ENCODE measurements at places on chromosomes 5 and 9.
A peak's percentile ranks its signal among the peaks of the same experiment; 100 is the strongest.

- H3K4me3 ChIP-seq, result no peak overlapping the region
- H3K36me3 ChIP-seq, result no peaks in the 10 kb centered on the region
- no peak overlapping the region for H3K27ac ChIP-seq
- H3K27me3 ChIP-seq, result no peaks in the 10 kb centered on the region
- no peak for DNase-seq
Measured at GRCh38 chr5:156124708-156125107, 202.3 kb upstream of the SGCD start.

DNA sequence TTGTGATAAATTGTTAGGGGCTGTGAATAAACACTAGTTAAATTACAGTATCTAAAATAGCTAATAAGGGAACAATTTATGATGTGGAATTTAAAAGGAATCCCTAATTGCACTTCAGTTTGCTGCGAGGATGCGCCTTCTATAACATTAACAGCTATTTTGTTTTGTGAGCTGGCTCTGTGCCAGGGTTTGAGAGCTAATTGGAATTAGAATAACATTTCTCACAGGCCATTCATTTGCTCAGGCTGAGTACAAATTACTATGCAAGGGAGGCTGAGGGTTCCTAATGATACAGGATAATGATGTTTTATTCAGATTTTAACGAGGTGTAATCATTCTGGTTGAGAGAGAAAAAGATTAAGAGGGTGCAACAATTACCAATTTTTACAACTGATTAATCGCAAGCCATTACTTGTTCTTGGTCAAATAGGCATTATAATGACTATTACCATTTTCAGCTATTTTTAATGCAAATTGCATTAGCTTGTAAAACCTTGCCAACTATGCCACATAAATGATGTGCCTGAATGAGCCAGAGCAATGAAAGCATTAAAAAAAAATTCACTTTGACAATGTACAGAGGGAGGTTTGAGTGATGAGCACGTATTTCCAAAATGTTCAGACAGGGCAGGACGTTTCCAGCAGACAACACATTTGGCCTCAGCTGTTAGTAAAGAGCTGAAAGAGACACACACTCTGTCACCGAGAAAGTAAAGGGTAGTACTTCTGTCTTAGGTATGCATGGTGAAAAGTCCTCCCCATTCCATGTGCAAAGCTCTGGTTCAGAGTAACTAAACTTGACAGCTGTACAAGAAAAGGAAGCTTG lies 576.5 kb downstream of the TLE1 start:
- H3K27ac ChIP-seq, result no peak overlapping the region
- no peaks in the 10 kb centered on the region for H3K27me3 ChIP-seq
- no peaks in the 10 kb centered on the region for H3K4me1 ChIP-seq

DNA sequence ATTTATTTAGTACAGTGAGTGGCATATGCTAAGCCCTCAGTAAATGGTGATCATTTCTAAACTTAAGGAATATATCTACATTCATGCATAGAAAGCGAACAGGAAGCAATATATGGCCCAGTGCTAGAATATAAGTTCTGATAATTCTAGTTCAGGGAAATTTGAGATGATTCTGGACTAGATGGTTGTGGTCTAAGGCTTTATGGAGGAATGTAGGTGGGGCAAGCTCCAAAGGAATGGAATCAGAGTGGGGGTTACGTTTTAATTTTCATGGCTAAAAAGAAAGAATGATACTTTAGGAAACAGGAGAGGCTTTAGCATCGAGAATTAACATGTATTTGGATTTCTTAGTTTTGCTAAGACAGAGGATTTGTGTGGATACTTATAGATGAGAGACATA lies 56.1 kb downstream of the MTREX start:
- H3K4me3 ChIP-seq, result no peak overlapping the region
- no peak for DNase-seq
- peaks cover 6% of the 10 kb centered on the region for H3K36me3 ChIP-seq
- H3K4me1 ChIP-seq, result no peaks in the 10 kb centered on the region
- no peaks in the 10 kb centered on the region for H3K27me3 ChIP-seq

DNA sequence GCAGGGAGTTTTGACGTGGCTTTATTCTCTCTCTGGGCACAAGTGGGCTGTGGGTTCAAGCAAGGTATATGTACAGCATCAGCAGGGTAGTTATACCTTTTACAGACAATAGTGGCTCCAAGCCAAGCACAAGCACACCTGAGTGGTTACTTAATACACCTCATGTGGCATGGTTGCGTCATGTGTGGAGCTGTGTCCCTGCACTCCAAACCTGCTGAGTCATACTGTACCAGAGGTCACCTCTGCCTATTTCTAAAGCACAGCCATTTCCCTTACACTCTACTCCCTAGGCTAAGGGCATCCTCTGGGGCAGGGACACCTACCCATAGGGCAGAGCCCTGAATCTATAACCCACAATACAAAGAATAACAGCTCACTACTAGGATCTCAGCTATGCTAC lies 147.3 kb downstream of the OSTF1 start:
- no peaks in the 10 kb centered on the region for H3K36me3 ChIP-seq
- H3K4me3 ChIP-seq, result no peak overlapping the region
- no peak overlapping the region for H3K27ac ChIP-seq
- no peak for DNase-seq

DNA sequence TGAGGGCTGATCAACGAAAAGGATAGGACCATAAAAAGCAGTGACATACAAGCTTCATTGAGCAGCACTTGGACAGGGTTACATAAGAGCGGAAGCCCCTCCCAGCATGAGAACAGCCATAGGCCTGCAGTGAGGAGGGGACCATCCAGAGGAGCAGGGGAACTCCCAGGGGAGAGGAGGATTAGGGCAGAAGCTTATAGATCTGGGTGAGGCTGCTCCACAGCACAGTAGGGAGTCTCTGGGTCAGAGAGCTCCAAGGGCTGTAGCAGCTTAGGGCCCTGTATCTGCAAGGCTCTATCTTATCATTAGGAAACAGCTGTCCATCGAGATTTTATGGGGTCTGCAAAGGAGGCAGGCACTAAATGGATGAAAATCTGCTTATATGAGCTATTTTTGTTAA lies 186.6 kb downstream of the DOCK8 start:
- no peaks in the 10 kb centered on the region for H3K36me3 ChIP-seq
- H3K27ac ChIP-seq, result no peak overlapping the region
- no peak overlapping the region for H3K4me3 ChIP-seq
- no peaks in the 10 kb centered on the region for H3K4me1 ChIP-seq

- H3K27ac ChIP-seq, result no peak overlapping the region
- H3K4me3 ChIP-seq, result peak overlapping the region; percentile 62
- DNase-seq, result no peak
- H3K36me3 ChIP-seq, result no peaks in the 10 kb centered on the region
Measured at GRCh38 chr9:124018730-124019697, 7.4 kb downstream of the LHX2 start.

DNA sequence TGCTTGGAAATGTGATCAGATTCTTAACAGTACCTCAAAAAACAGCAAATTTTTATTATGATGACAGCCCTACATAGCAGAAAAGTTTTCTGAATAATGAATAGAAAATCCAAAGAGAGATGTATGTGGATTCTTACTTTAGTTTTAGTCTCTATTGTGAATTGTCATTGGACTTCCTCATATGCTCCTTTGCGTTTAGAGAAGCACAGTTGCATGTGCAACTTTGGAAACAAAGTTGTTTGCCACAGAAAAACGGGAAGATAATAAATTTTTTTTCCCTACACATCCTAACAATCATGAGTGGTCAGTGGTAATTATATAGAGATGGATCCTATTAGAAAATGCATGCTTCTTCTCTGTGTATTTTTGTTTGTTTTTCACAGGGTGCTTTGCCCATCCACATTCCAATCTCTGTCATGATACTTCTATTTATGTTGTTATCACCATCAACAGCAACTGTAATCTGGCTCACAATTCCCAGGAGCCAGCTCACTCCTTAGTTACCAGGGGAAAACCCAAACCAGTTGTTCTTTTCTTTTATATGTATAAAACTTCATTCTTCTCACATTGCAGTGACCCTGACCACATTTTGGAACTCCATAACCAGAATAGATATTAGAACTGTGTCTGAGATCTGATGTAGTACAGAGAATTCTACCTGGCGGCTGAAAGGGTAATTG lies 118.7 kb downstream of the NDUFS4 start:
- no peak overlapping the region for H3K4me3 ChIP-seq
- H3K27ac ChIP-seq, result no peak overlapping the region
- no peaks in the 10 kb centered on the region for H3K27me3 ChIP-seq
- no peak for DNase-seq
- no peaks in the 10 kb centered on the region for H3K4me1 ChIP-seq

DNA sequence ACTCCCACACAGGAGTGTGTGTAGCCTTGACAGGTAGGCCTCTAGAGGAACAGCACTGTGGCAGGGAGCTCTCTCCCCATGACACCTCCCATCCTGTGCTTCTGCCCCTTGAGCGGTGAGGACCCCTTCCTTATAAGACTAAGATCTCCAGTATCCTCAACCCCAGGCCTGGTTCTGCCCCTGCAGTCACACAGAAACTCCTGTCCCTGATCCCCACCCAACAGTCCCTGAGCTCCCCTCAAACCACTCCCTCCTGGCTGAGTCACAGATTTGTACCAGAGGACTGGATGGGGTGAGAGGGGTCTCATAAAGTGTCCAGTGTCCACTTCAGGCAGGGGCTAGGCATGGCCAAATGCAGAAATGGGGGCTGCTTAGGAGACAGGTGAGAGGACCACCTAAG lies 47.8 kb upstream of the CDKN2AIPNL start:
- no peak for DNase-seq
- no peaks in the 10 kb centered on the region for H3K27me3 ChIP-seq
- no peaks in the 10 kb centered on the region for H3K4me1 ChIP-seq
- H3K27ac ChIP-seq, result no peak overlapping the region

- no peaks in the 10 kb centered on the region for H3K27me3 ChIP-seq
- H3K4me1 ChIP-seq, result no peaks in the 10 kb centered on the region
- no peaks in the 10 kb centered on the region for H3K36me3 ChIP-seq
- DNase-seq, result no peak
Measured at GRCh38 chr9:91896097-91896496, 53.9 kb downstream of the ROR2 start.

DNA sequence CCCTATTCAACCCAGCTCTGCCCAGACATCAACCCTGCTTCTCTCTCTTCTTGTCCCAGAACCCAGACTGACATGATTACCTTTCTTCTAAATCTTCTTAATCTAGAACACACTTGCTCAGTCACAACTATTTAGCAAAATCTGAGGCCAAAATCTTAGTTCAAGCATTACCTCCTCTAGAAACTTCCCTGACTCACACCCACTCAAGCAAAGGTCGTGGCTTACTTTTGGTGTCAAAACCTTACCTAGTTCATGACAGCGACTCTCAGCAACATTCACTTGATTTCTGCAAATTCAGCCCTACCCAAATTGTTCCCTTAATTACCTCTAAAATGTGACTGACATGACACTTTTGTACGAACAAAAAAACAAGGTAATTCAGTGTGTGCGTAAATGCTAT lies 130.2 kb downstream of the TLE1 start:
- H3K36me3 ChIP-seq, result no peaks in the 10 kb centered on the region
- no peak overlapping the region for H3K4me3 ChIP-seq
- no peak overlapping the region for H3K27ac ChIP-seq
- no peak for DNase-seq
- H3K4me1 ChIP-seq, result peaks cover 18% of the 10 kb centered on the region
- no peaks in the 10 kb centered on the region for H3K27me3 ChIP-seq

DNA sequence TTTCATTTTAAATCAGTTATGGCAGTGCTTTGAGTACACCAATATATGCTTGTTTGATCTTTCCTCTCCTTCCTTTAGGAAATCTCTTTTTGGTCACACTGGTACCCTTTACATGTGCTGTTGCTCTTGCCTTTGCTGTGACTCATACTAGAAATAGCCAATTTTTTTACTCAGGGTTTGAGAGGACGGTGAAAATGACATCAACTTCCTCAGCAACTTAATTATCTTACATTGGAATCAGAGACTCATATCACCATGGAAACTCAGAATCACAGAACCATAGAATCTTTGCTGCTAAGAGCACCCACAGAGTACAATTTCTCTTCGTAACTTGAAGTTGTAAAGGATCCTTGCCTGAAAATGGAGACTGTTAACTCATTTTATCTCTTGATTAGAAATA lies 13.8 kb upstream of the ZNF300 start:
- H3K27ac ChIP-seq, result no peak overlapping the region
- H3K4me1 ChIP-seq, result no peaks in the 10 kb centered on the region
- H3K4me3 ChIP-seq, result no peak overlapping the region

- H3K4me1 ChIP-seq, result peaks cover 2% of the 10 kb centered on the region
- DNase-seq, result no peak
- no peaks in the 10 kb centered on the region for H3K27me3 ChIP-seq
- no peak overlapping the region for H3K4me3 ChIP-seq
- H3K27ac ChIP-seq, result no peak overlapping the region
Measured at GRCh38 chr9:75912951-75913350, 22.5 kb downstream of the PCSK5 start.

GRCh38 chr5:39648848-39649227 lies 224.1 kb upstream of the DAB2 start:
- no peak for DNase-seq
- no peaks in the 10 kb centered on the region for H3K4me1 ChIP-seq
- H3K27ac ChIP-seq, result no peak overlapping the region
- H3K27me3 ChIP-seq, result no peaks in the 10 kb centered on the region
- H3K4me3 ChIP-seq, result no peak overlapping the region

DNA sequence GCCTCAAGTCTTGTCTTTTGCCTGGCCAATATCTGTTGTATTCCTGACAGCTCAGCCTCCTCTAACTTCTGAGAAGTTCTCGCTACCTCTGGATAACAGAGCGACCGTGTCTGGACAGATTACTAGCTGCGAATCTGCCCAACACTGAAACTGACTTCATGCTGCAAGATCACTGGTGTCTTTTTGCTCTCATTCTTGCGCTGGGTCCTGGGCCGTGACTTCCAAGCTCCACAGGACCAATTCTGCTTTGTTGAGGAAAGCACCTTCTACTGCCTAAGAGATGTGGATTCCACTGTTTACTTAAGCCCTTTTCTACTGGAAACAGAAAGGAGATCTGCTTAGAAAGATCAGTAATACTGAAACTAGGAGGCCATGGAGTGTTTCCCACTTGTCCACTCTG lies 978.8 kb upstream of the DMAC1 start:
- no peaks in the 10 kb centered on the region for H3K36me3 ChIP-seq
- no peaks in the 10 kb centered on the region for H3K27me3 ChIP-seq
- DNase-seq, result no peak
- H3K27ac ChIP-seq, result no peak overlapping the region
- H3K4me1 ChIP-seq, result no peaks in the 10 kb centered on the region

GRCh38 chr9:107065549-107065948 lies 202.6 kb downstream of the ZNF462 start:
- H3K27ac ChIP-seq, result no peak overlapping the region
- no peak overlapping the region for H3K4me3 ChIP-seq
- H3K36me3 ChIP-seq, result no peaks in the 10 kb centered on the region
- no peaks in the 10 kb centered on the region for H3K27me3 ChIP-seq
- H3K4me1 ChIP-seq, result no peaks in the 10 kb centered on the region
- no peak for DNase-seq

Measured in thoracic aorta (tissue), 2 donors.